Erythroblast (primary cell): ENCODE measurements at places on chromosomes 12 and 14.
A peak's percentile ranks its signal among the peaks of the same experiment; 100 is the strongest.

- no peak for DNase-seq
Measured at GRCh38 chr14:54046250-54046649, 89.6 kb upstream of the BMP4 start.

DNA sequence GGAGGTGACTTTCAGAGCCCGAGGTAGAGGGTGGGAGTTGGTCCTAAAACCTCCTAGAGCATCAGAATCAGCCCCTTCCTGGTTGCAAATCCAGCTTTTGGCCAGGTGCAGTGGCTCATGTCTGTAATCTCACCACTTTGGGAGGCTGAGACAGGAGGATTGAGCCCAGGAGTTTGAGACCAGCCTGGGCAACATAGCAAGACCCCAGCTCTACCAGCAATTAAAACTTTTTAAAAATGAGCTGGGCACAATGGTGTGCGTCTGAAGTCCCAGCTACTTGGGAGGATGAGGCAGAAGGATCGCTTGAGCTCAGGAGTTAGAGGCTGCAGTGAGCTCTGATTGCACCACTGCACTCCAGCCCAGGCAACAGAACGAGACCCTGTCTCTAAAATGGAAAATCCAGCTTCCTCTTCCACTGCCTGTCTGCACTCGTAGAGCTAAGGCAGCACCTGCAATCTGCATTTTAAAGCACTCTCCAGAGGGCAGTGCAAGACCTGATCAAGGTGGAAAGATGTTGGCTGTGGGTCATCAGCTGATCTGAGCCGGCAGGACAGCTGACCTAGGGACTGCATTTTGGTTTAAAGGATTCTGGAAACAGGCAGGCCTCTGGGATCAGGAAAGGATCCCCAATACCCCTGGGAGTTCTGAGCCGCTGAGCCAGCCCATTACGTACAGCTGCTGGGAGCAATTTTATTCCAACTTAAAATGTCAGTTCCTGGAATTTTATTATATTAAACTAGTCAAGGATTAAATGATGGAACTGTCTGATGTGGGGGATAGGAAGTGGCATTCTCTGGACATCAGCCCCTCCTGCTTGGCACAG, 1.8 kb upstream of the TESC start:
- DNase-seq = no peak

DNA sequence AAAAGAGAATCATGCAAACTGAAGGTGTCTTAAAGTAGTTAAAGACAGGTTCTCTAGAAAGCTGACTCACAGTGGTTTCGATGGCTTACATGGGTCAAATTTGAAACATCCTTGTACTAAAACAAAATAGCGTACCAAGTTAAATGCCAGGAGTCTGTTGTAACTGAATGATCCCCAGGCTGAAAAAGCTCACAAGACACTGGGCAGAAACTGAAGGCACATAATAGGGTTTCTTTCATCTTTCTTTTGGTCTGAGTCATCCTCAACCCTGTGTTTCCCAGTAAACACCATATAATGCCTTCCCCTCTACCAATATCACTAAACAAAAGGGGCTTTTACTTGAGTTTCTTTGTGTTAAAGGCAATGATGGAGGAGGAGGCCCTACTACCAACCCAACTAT, 12.8 kb downstream of the ZFYVE1 start:
- no peak for DNase-seq

- no peak for DNase-seq
Measured at GRCh38 chr12:119322301-119322723, 12.2 kb upstream of the CCDC60 start.

- no peak for DNase-seq
Measured at GRCh38 chr14:33114331-33114730, 175.7 kb downstream of the NPAS3 start.

- DNase-seq = peak; percentile 27
Measured at GRCh38 chr14:49934646-49935045, 41.8 kb downstream of the ARF6 start.

GRCh38 chr14:54589076-54589475, 22.1 kb downstream of the SAMD4A start:
- no peak for DNase-seq

DNA sequence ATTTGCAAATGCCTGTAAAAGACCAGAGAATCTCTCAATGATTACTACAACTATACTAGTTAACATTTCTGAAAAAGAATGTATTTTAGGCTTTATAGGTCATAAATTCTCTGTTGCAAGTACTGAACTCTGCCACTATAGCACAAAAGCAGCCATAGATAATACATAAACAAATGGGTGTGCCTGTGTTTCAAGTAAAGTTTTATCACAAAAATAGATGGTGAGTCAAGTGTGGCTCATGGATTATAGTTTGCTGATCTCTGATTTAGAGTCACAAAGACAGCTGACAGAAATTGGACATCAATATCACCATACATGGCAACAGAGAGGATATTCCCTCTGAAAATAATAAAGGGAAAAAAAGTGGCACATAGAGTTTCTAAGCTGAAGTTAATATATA, 68.1 kb downstream of the FSCB start:
- no peak for DNase-seq

DNA sequence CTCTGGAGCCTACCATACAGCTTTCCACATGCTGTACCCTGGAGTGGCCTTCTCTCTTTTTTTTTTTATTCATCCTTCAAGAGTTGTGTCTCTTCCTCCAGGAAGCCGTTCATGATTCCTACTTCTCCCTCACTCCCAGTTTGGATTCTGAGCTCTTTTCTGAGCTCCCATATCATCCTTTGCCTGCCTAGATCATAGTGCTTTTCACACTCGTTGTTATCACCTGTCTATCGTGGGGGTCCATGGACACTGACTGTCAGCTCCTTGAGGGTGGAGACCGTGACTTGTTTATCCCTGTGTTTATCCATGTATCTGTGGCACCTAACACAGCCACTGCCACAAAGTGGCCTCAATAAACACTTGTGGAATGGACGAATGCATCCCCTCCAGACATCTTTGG, 7.0 kb downstream of the AK7 start:
- DNase-seq = no peak

DNA sequence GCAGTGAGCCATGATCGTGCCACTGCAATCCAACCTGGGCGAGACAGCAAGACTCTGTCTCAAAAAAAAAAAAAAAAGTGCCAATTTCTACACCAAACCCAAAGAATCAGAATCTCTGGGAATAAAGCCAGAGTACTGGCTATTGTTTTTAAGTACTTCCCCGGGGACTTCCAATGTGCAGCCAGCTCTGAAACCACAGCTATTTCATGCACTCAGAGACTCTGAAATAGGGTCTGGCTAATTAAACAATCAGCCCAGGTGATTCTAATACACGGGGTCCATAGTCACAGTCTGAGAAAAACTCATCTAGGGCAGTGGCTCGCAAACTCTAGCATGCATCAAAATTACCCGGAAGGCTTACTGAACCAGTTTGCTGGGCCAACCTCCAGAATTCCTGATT, 56.3 kb downstream of the SIX6 start:
- DNase-seq = no peak

DNA sequence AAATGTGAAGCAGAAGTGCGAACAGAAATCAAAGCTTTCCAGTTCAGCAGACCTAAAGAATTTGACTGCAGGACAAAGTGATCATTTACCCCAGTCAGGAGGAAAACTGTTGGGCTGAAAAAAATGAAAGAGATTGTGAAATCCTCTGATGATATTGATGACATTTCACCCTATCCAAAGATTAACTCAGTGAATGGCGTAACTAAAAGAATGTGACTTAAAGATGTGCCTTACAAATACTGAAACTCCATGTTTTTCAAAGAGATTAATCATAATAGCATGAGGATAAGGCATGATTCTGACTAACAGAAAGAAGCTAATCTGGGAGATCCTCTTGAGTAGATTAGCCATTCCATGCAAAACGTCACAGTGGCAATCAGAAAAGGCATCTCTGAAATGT, 225.6 kb downstream of the DUSP6 start:
- DNase-seq = no peak

GRCh38 chr12:4270016-4270830, 3.3 kb upstream of the CCND2 start:
- peak; percentile 45 for DNase-seq

- DNase-seq = no peak
Measured at GRCh38 chr14:61671082-61671481, 24.2 kb upstream of the HIF1A start.

DNA sequence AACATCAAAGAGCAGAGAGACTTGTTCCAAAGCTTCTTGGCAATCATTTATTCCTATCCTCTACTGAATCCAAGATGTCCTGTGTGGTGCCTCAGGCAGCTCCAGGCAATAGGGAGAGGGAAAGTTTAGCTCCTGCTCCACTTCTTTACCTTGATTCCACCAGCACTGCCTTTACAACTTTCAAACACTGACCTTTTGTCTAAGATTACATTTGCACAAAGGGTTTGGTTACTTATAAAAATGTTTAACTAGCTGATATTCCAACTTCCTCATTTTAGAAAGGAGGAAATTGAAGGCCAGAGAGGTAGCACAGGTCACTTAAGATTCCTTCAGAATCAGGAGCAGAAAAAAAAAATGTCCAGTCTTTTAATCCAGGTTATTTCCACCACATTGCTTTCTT, 192.7 kb downstream of the BTG1 start:
- no peak for DNase-seq

DNA sequence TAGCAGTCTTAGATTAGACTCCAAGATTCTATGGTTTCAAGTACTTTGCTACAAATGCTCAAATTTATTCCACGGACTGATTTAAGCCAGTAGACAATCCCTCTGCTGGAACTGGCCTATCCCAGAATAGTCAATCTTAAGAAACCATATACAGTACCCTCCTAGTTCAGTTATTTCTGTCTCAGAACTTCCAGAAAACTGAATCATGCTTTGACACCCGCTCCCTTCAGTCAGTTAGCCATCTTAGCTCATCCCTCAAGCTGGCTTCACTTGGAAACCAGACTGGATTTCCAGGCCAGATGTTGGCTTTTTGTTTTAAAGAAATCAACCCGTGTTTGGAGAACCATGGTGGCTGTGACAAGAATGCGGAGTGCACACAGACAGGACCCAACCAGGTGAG, 125.5 kb downstream of the NT5DC3 start:
- DNase-seq = no peak

GRCh38 chr14:50343434-50343833, 31.3 kb downstream of the DMAC2L start:
- DNase-seq = no peak

GRCh38 chr12:71282020-71282419, 124.2 kb upstream of the TSPAN8 start:
- DNase-seq = no peak

DNA sequence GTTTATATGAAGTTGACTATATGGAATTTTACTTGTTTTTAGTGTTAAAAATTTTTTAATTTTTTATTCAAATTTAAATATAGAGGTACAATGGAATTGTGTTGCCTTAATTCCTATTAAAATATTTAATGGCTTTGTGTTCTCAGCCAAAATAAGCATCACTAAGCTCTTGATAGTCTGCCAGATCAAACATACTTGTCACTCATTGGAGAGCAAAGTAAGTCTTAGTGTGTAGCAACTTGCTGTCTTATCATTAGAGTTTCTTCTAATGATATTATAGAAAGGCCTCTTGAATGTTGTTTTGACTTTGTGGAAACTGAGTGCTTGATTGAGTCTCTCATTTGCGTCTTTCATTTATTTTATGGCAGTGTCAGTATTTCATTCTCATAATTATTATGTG, 10.7 kb downstream of the SFSWAP start:
- no peak for DNase-seq

DNA sequence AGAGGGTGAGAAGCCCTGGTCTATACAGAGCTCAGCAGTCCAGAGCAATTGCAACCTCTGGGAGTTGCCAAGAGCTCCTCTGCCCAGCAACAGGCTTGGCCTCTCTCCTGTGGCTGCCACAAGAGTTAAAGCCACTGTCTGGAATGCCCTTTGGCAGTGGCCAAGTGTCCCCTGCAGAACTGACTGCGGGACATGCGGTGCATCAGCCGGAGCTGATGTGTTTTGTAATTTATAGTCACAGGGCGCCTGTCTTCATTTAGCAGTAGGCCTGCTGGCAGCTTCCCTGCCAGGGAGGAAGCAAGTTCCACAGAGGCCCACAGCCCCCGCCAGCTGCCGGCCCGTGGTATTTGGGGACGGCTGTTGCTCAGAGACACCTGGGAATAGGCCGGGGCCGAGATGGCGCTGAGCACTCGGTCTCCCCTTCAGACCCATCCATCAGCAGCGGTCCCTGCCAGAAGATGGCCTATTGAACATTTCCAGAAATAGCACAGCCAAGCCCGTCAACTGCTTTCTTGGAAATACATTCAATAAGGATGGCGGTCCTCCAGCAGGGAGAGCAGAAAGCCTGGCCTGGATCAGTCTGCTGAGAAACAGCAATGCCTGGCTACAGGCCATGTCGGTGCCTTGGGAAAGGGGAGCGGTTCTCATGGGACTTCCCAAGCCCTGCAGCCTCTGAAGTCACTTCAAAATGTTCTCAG, 217.4 kb downstream of the CRADD start:
- DNase-seq = no peak

DNA sequence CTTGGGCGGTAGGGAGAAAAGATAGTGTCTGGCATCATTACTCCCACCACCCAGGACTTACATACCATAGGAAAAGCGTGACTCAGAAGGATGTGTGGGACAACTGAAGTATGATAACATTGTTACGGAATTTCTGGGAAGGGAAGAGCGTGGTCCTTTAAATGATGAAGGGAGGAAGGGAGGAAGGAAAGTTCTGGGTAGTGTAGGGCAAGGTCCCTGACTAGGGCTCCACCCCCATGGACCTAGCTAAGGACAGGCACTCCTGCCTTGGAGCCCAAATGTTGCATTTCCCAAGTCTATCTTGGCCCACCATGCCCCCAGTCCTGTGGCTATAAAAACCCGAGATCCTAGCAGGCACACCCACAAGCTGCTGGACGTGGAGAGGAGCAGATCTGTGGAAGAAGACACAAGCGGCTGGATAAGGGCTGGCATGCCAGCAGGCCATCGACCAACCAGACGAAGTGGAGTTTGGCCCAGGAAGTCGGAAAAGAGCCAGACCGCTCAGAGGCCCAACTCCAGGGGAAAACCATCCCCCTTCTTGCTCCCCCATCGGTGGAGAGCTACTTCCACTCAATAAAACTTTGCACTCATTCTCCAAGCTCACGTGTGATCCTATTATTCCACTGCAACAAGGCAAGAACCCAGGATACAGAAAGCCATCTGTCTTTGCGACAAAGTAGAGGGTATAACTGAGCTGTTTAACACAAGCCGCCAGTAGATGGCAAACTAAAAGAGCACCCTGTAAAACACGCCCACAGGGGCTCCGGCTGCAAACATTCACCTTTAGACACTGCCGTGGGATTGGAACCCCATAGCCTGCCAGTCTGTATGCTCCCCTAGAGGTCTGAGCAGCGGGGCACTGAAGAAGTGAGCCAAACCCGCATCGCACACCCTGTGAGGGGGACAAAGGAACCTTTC, 23.0 kb upstream of the RAB21 start:
- no peak for DNase-seq

DNA sequence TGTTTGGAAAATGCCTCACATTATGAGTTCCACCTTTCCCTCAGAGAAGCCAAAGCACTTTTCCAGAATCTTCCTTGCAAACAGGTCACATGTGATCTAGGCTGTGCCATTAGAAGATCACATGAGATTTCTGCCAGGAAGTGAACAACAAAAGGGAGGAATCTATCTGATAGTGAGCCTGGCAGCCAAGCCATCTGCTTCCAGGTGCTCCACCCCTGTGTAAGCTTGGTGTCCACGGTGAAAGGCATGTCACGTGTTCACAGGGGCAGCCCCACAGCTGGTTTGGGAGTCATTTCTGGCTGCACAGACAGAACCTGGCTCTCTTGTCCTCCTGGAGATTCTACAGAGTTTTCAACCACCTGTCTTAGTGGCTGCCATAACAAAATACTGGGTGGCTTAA, 3.5 kb upstream of the KSR2 start:
- DNase-seq = no peak

GRCh38 chr14:69539631-69540410, 34.9 kb downstream of the CCDC177 start:
- no peak for DNase-seq

GRCh38 chr14:98960617-98961013, 311.4 kb downstream of the BCL11B start:
- DNase-seq = no peak
